Myocyte (in vitro differentiated cells): ENCODE measurements at places on chromosomes 12 and 14.
A peak's percentile ranks its signal among the peaks of the same experiment; 100 is the strongest.

DNA sequence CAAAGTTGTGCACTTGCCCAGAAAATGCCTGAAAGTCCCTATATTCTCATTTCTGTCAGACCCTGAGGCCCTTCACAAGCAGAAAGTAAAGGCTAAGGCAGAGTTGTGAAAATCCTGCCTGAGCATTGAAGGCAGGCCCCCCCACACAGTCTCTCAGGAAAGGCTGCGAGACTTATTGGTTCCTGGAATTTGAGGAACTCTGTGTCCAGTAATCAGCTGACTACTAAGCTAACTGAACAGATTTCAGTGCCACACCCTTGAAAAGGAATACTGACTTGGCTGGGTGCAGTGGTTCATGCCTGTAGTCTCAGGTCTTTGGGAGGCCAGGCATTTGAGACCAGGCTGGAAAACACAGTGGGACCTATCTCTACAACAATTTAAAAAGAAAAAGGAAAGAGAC is 21.1 kb upstream of the PPP2R5E start:
- peak; percentile 3 for DNase-seq

DNA sequence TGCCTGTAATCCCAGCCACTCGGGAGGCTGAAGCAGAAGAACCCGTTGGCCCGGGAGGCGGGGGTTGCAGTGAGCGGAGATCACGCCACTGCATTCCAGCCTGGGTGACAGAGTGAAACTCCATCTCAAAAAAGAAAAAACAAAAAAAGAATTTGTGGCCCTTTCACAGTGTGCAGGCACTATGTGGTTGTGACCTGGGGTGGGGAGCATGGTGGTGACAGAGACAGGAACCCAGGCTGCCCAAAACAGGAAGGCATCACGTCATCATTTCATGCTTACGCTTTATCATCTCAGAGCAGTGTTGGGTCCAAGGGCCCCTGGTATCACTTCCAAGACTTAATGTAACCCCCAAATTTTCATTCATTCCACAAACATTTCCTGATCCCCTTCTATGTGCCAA is 175.7 kb upstream of the GSC start:
- DNase-seq, result no peak

DNA sequence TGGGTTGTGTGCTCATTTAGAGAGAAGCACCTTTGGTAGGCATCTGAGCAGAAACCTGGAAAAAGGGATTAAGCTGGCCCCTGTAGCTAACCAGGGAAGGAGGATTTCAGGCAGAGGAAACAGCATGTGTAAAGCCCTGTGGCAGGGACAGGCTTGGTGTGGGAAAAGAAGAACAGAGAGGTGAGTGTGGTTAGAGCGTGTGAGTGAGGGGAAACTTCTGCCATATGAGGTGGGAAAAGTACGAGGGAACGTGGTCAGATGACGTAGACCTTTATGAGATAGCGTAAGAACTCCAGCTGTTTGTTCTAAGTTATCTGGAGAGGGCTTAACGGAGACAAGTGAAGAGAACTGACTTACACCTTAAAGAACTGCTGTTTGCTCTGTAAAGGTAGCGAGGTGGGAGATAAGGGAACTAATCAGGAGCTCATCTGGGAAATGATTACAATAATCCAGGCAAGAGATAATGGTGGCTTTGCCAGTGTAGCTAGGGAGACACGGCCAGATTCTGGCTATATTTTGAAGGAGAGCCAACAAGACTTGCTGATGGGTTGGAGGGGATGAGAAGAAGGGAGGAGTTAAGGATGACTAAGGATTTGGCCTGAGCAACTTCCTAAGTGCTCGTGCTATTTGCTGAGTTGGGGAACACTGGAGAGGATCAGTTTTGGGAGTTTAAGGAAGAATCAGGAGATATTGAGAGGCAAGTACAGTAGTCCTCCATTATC is 234.0 kb downstream of the ETNK1 start:
- DNase-seq, result peak; percentile 8

GRCh38 chr12:56062996-56063395 is 17.0 kb upstream of the ERBB3 start:
- DNase-seq, result no peak

DNA sequence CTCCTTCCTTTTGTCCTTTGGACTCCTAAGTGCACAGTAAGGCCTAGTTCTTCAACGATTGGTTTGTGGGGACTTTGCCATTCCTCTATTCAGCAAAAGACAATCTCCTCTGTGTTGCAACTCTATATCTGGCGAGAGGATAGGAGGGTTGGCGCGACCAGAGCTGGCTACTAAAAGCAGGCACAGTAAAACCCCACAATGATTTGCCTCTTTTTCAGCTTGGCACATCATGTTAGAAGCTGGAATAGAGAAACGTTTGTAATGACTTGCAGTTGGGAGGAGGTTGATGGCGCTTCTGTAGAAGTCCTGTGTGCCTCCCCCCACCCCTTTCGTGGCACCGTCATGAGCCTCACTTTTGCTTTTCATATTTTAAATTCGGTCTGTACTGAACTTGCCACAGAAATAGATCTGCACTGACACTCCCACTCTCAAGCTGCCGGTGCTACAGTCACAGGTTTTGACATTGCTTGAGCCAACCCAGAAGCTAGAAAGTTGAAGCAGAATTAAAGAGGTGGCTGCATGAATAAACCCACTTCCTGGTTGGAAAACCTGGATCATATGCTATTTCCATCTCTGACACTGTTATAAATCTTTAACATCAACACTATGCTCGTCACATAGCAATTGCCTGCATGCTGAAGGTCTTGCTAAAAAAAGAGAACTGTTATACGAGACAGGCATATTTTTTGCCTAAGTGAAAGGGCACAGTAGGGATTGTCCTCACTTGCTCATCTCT is 315.3 kb upstream of the PRICKLE1 start:
- peak; percentile 3 for DNase-seq

- peak; percentile 91 for DNase-seq
These were observed 333.9 kb downstream of the ZFP36L1 start for GRCh38 chr14:68458840-68459469.

DNA sequence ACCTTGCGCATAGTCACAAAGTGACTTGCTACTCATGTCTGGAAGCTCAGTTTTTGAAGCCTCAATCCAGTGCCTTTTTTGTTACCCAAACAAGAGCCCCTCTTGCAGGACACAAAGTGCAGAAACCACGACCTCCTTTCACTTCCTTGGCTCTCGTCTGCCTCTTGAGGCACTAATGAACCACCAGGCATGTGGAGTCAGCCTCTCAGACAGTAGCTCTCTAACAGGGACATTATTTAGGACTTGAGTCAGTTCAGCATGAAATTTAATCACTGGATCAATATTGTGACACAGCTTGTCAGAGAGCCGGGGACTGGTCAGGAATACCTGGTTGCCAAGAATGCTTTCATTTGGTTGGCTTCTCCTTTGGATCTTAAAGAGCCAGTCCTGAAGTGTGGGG is 46.7 kb downstream of the HSPB8 start:
- no peak for DNase-seq

GRCh38 chr12:99136516-99136915 is 491.4 kb downstream of the APAF1 start:
- DNase-seq, result no peak

GRCh38 chr12:106071686-106072085 is 67.1 kb downstream of the NUAK1 start:
- DNase-seq, result no peak

- peak; percentile 49 for DNase-seq
These were observed 17.1 kb upstream of the STYK1 start for GRCh38 chr12:10690906-10691305.

GRCh38 chr12:68310370-68310769 is 21.8 kb downstream of the MDM1 start:
- peak; percentile 44 for DNase-seq

DNA sequence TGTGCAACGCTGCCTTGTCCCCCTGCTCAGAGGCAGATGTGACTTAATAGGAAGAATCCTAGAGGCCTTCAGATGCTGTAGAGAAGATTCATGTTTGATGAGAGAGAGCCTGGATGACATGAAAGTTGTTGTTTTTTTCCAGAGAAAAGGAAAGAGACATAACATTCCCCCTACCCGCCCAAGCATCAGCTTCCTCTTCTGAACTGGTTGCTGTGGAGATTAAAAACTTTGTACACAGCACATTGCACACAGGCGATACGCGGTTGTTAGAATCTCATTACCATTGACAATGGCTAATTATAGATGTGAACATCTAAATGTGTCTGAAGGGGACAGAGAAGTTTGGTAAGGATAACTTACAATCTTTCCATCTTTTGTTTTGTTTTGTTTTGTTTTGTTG is 13.6 kb upstream of the ETFBKMT start:
- no peak for DNase-seq

- no peak for DNase-seq
These were observed 76.5 kb downstream of the FBXL14 start for GRCh38 chr12:1517734-1518525.

GRCh38 chr12:106249411-106250135 is 1.8 kb upstream of the CKAP4 start:
- peak; percentile 14 for DNase-seq

DNA sequence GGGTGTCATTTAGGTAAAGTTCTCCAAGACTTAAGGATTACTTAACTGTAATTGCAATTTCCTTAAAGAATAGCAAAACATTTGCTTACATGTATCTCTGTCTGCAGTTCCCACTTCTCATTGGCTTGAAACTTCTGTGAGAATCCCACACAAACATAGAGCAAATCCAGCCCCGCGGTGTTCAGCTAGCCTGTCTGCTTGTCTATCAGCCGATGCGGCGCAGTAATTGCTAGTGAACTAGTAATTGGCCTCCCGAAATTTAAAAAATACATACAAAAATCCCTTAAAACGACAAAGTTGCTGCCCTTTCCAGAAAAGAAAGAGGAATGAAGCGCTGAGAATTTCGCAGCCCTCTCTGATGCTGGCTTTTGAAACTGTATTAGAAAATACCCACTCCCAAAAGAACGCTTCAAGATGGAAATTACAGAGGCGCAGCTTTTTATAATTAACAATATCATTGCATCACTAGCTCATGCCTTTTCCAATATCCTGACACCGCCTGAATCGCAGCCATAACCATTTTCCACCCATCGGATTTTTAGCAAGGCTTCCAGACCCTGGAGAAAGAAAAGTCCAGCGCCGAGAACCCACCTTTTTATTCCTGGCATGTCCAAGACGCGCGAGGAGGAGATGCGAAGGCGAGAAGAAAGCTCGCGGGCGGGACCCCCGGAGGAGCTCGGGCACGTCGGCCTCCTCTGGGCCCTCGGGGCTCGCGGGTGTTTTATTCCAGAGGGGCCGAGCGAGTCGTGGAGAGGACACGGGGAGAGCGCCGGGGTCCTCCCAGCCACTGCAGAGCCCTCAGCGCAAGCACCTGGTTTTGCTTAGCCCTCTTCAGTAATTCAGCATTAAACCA is 646 bp downstream of the FBLN5 start:
- peak; percentile 33 for DNase-seq

DNA sequence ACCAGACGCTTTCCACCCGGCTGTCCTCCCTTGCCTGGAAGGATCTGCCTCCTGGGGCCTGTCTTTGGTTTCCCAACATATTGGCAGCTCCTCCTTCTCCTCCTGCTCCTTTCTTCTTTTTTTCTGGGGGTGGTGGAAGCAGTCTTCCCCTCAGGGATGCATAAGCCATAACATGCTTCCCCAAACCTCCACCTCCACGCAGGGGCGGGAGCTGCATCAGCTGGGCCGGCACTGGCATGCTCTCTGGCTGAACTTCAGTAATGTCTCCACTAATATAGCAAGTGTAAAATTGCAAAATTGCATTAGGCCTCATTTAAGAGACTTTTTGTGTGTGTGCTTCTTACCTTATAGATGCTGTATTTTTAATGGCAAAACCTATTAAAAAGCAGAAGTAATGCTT is 58.6 kb downstream of the GLT1D1 start:
- no peak for DNase-seq

GRCh38 chr12:51371295-51371953 is 19.8 kb downstream of the GALNT6 start:
- DNase-seq, result peak; percentile 95

DNA sequence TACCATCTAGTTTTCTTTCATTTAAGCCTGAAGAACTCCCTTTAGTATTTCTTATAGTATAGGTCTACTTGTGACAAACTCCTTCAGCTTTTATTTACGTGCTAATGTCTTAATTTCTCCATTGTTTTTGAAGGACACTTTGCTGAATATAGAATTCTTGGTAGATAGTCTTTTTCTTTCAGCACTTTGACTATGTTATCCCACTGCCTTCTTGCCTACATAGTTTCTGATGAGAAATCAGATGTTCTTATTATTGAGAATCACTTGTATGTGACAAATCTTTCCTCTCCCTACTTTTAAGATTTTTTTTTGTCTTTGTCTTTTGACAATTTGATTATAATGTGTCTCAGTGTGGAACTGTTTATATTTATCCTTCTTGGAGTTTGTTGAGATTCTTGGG is 5.1 kb upstream of the MIS18BP1 start:
- no peak for DNase-seq

DNA sequence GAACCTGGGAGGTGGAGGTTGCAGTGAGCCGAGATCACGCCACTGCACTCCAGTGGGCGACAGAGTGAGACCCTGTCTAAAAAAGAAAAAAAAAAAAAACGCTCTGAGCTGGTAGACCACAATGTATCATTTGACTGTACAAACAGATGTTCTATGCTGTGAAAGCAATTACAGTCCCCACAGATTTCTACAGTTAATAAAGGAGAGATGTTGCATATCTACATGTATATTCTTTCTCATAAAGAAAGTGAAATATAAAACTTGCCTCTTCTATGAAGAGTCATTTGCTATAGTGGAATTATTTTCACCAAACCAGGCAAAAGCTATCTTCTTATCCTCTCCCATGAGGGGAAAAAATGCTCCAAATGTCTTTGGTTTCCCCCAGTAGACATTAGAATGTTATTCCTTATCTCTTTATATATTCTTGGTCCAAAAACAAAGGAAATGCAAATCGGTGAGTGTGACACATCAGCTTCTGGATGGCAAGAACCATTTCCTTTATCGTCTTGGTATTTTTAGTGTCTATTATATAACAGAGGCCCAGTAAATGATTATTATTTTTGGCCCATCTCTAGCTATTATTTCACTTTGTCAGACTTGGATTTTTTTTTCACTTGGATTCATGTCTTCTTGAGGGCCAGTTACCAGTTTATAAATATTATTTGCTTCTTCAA is 230.4 kb downstream of the SSPN start:
- DNase-seq, result no peak

DNA sequence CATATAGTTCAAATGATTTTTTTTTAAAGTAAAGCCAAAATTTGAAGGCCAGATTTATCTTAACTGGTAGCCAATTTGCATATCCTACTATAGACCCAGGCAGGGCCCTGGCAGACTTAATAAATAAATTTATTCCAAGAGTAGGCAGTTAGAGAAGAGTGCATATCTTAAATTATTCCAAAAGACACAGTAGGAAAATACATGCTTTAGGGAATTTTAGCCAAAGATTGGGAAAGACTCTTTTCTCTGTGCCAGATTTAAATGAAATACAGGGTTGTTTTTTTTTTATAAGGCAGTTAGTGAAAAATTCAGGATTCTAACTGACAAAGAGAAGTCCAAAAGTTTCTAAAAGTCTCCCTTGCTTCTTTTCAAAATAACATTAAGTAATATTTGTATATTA is 65.5 kb downstream of the ST8SIA1 start:
- DNase-seq, result no peak

GRCh38 chr12:18861287-18861858 is 123.5 kb downstream of the CAPZA3 start:
- peak; percentile 18 for DNase-seq
